ENCODE measurements at places on chromosomes 5 and 9. TPM values are rescaled to one million over a fixed set of nuclear protein-coding genes. Genes with fewer than 3 reads are reported as not detected.

Gene SLC9A3
- polyA plus RNA-seq: 4.3 TPM

Gene NTMT1
- 34.3 TPM for polyA plus RNA-seq

Gene CAMK2A
- polyA plus RNA-seq: not detected

Gene PCDHGA2
- 4.2 TPM for polyA plus RNA-seq

Gene ARSI
- not detected for polyA plus RNA-seq

Gene CD180
- polyA plus RNA-seq: 1.4 TPM

Gene LCN15
- polyA plus RNA-seq: not detected

Gene EDIL3
- polyA plus RNA-seq: 50.0 TPM

Gene ZBTB26
- polyA plus RNA-seq: 4.3 TPM

Gene PRUNE2
- polyA plus RNA-seq: 92.9 TPM

Gene IL7R
- polyA plus RNA-seq: 0.56 TPM

Gene CDC14B
- polyA plus RNA-seq: 22.9 TPM
